ENCODE measurements at places on chromosomes 4 and X.

- DNase-seq, result no peak
- H3K27ac ChIP-seq, result no peak overlapping the region
- H3K36me3 ChIP-seq, result no peaks in the 10 kb centered on the region
Observed at GRCh38 chr4:150708004-150708403, 126.1 kb downstream of the MAB21L2 start.

DNA sequence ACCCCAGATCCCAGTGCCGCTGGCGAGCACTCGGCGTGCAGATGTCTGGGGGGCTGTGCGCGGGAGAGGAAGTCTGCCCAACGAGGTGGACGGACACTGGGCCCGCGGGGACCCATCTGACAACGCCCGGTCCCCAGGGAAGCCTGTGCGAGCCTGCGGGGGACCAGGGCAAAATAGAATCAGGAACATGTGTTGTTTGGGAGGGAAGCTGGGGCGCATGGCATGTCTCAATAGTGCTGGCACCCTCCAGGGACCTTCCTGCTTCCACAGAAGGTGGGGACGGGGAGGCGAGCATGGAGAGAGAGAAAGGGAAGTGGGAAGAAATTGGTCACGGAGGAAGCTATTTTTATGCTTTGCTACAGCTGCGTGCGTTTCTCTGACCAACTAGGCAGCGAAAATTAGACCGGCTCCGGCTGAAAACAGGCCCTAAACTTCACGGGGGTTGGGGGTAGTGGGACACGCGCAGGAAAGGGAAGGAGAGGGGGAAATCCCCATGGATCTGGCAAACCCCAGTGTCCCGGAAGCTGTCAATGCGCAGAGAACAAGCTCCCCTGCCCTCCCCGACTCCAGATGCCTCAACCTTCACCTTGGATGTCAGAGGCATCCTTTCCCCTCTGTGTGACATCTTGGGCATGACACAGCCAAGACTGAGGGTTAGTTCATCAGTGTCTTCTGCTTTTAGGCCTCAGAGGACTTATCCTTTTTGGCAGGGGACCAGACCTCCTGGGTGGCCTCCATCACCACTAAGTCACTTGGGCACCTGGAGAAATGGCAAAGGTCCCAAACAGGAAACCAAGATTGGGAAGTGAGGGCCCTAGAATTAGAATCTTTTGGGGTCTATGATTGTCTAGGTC, 169.8 kb upstream of the BCOR start:
- DNase-seq, result no peak
- no peaks in the 10 kb centered on the region for H3K27me3 ChIP-seq
- peaks cover 35% of the 10 kb centered on the region for H3K4me1 ChIP-seq
- H3K27ac ChIP-seq, result no peak overlapping the region
- no peaks in the 10 kb centered on the region for H3K36me3 ChIP-seq
- H3K4me3 ChIP-seq, result peak overlapping the region; percentile 34

GRCh38 chr4:7171191-7171900, 21.0 kb upstream of the SORCS2 start:
- H3K36me3 ChIP-seq, result no peaks in the 10 kb centered on the region
- DNase-seq, result no peak
- no peak overlapping the region for H3K4me3 ChIP-seq
- no peaks in the 10 kb centered on the region for H3K4me1 ChIP-seq
- H3K27me3 ChIP-seq, result peaks cover 40% of the 10 kb centered on the region

DNA sequence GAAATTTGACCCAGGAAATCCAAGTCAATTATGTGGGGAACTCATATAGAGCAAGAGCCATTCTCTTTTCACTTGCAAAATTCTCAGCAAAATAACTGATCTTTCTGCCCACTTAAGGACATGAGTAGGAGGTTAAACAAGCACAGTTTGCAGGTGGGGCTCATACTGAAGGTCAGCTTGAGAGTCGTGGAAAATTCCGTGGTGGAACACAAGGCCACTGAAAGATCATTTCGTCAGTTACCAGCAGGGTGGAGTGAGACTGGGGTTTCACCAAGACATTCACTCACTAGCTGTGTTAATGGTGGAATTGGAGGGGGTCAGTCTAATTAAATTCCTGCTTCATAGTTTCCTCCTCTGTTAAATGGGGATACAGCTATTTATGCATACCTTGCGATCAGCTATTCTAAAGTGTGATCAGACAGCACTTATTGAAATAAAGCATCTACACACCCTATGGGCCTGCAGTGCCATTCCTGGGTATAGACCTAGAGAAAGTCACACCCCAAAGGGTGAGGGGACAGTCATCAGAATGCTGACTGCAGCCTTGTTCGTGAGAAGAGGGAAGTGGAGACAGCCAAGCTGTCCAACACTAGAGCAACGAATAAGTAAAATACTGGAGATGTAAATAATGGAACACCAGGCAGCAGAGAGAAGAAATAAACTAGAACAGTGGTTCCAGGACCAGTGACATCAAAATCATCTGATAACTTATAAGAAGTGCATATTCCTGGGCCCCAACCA, 42.7 kb upstream of the CLNK start:
- no peak for DNase-seq
- H3K4me1 ChIP-seq, result no peaks in the 10 kb centered on the region
- peaks cover 4% of the 10 kb centered on the region for H3K27me3 ChIP-seq
- no peak overlapping the region for H3K4me3 ChIP-seq
- no peaks in the 10 kb centered on the region for H3K36me3 ChIP-seq
